ENCODE measurements at places on chromosomes 4 and X.

DNA sequence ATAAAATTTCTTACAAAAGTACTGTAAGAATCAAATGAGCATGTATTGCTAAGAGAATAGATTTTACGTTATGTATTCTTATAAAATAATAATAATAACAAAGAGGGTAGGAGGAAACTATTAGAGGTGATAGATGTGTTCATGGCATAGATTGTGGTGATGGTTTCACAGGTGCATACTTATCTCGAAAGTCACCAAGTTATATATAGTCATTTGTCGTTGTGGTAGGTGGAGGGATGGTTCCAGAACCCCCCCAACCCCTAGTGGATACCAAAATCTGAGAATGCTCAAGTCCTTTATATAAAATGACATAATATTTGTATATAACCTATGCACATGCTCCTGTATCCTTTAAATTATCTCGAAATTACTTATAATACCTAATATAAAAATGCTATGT lies 36.7 kb upstream of the H2AZ1 start:
- DNase-seq = no peak

GRCh38 chrX:40209951-40210617 lies 112.3 kb upstream of the BCOR start:
- DNase-seq = no peak

DNA sequence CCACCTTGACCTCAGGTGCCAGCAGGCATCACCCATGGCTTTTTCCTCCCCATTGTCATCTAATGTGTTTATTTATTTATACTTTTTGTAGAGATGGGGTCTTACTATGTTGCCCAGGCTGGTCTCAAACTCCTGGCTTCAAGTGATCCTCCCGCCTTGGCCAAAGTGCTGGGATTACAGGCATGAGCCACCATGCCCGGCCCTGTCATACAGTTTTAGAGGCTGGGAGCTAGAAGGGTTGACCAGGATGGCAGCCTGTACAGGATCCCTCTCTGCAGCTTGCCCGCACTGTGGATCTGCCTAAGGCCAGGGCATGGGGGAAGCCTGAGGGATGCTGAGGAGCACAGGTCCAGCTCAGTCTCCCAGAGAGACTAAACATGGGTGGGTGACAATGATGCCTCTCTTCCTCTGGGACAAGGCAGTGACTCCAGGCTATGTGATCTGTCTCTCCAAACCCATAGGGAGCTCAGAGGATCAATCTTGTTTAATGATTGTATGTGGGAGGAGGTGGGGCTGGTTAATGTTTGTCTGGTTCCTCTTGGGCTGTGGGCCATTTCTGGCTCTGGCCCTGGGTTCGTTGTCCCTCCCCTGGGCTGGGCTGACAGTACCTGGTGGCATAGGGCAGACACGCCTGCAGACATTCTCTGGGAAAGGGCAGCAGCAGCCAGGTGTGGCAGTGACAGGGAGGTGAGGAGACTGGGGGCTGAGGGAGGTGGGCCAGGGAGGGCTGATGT lies 8.3 kb upstream of the GJB1 start:
- DNase-seq = no peak

GRCh38 chr4:149825336-149825735 lies 9.7 kb upstream of the IQCM start:
- no peak for DNase-seq

- no peak for DNase-seq
Measured at GRCh38 chr4:15295421-15296162, 132.2 kb upstream of the C1QTNF7 start.

DNA sequence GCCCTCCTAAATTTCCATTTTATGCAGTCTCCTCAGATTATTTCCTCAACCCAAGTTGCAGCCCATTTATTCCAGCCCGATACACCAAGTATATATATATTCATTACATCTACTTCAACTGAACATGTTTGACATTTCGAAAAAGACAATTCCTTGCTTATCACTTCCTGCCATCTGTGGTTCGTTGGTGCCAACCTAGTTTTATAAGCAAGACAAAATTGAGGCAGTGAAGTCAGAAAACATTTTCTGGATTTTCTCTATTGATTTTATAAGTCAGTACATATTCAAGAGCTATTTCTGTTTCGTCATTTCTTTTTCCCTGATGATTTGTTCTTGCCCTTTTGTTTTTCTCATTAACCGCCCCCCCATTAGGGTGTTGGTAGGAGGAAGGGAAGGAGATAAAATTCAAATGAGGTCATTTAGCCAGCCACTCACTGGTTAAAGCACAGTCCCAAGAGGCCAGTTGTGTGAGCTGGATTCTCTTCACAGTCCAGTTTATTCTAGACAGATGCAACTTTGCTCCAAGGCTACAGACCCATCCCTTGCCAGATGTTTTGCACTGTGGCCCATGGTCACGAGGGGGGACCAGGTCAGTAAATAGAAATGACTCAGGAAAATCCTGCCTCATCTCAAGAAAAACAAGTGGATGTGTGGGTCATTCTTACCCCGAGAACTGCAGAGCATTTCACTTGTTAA lies 20.3 kb upstream of the VEGFD start:
- DNase-seq = no peak

DNA sequence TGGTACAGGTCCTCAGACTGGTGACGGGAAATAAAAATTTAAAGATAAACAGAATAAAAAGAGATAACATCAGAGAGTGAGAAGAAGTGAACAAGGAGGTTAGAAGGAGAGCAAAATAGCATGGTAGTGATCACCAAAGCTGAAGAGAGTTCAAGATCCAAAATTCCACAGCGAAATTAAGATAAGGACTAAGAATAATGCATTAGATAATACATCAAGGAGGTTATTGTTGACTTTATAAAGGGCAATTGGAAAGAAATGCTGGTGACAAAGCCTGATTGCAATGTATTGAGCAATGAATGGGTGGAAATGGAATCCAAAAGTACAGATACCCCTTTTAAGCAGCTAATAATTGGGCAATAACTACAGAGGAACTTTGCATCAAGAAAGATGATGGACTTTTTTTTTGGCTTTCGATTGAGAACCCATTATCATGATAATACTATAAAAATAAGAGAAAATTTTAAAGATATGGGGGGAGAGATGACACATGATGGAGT lies 101.6 kb upstream of the MAP9 start:
- no peak for DNase-seq

DNA sequence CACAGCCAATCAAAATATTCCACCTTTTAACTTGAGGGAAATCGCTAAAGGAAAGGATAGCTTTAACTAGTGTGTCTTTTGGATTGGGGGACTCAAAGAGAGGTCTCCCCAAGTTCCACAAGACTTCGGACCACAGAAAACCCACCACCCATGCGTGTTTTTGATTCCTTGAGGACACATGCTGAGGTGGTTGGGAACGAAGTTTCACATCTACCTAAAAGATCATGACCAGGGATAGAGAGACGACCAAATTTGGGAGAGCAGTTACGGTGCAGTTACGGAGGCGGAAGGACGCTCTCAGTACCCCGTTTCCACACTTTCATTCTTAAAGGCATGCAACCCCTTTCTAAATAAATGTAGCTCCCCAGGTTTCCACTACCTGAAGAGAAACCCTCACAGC lies 1.1 kb downstream of the PCYT1B start:
- DNase-seq = no peak

GRCh38 chr4:15375667-15376066 lies 52.2 kb upstream of the C1QTNF7 start:
- peak; percentile 19 for DNase-seq

DNA sequence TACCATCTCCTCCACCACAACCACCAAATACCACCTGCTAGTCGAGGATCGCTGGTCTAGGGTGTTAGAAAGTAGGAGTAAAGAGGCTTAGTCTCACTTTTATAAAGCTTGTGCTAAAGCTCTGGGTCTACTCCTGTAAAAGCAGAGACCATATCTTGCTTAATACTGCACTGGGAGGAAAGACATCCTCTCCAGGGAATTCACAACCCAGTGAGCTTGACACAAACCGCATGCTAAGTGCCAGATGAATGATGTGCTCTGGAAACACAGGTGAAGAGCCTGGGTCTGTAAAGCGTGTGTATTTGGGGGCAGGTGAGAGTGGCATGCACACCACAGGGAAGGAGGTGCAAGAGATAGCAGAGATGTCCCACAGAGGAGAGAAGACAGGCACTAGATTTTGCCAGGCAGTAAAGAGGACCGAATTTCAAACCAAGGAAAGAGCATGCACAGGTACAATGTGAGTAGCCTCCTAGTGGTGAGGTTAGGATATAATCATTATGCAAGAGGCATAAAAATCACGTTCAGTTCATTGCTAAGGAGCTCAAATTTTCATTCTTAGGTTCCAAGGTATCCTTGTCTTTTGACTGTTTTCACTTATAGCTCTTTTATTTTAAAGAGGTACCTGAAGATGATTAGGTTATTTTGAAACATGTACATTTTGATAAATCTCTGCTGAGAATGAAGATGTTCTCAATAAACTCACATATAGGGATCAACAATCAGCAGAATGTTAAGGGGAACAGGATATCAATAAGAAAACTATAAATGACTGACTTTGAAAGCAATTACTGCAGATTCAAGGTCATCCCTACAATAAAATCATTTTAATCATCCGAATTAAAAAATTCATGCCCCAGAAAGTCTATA lies 20.7 kb downstream of the TAPT1 start:
- peak; percentile 51 for DNase-seq

DNA sequence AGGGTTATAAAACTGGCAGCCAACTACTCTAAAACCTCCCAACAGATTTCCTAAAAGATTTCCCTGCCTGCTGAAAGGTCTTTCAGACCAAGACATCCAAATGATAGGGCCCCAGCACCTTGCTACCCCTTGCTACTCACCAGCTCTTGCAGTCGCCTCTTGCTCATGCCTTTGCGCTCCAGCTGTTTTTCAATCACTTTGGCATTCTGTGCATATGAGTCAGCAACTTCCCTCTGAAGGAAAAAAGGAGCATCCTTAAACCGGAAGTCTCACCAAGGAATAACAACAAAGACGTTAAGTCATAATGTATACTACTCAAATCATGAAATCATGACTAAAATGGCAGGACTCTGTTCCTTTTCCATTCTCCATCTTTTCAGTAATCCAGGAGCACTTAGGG lies 24.0 kb downstream of the STEEP1 start:
- DNase-seq = no peak

DNA sequence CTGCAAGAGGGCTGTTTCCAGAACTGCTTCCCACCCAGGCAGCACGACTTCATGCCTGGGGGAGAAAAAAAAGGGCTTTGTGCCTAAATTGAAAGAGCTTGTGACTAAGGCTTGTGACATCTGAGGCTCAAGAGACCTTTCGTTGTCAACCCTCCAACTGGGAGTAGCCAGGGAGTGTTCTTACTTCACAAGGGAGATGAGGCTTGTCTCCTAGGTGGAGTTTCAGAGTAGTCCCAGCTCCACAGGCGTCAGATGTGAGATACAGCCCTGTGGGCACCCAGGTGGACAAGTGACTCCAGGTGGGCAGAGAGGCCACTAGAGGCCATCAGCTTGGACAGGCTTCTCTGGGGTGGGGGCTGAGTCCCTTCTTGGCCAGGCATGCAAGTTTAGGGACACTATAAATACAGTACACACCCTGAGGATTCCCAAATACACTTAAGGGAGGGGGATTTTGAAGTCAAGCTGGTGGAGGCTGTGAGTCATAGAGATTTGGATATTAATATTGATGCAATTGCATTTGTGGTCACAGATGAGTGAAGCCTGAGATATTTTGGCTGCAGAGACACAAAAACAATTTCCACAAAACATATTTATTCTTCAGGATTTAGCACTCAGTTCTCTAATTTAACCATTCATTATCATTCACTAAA lies 40.1 kb upstream of the SETD7 start:
- no peak for DNase-seq

GRCh38 chr4:90306810-90307209 lies 179.6 kb downstream of the CCSER1 start:
- DNase-seq = no peak

DNA sequence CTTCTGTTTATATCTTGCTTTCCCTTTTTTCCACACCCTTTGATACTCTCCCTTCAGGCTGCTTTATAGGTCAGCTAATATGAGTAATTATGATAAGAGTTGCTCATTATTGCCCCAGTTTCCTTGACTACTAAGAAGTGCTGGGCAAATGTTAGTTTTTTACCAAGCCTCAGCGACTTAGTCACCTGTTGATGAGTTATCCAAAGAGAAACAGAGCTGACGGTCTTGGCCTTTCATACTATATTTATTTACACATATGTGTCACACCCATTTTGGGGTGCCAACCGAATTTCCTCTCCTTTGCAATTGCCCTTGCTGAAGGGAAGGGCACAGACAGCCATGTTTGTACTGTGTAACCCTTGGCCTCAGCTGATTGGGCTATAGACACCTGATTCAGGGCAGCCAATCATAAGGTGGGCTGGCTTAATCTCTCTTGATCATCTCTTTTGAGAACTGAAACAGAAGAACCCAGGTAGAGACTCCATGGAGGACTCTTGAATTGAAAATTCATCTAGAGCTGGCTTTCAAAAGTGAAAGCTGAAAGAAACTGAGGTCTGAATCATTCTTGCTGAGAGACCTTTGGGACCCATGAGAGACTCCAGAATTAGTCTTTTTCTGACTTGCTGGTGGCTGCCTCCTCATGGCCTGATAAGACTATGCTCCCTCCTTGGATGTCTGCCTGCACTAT lies 111.7 kb upstream of the RPS6KA3 start:
- DNase-seq = no peak

- peak; percentile 48 for DNase-seq
Measured at GRCh38 chrX:104112326-104112951, at the start of gene ZCCHC18. TSS of gene ZCCHC18 (plus strand) at chrX:104112523. CDS start at chrX:104114112, 1,589 bp downstream.

GRCh38 chr4:81355136-81355535 lies 116.6 kb downstream of the RASGEF1B start:
- no peak for DNase-seq

GRCh38 chr4:171812333-171812664 lies 905 bp upstream of the GALNTL6 start:
- DNase-seq = no peak

DNA sequence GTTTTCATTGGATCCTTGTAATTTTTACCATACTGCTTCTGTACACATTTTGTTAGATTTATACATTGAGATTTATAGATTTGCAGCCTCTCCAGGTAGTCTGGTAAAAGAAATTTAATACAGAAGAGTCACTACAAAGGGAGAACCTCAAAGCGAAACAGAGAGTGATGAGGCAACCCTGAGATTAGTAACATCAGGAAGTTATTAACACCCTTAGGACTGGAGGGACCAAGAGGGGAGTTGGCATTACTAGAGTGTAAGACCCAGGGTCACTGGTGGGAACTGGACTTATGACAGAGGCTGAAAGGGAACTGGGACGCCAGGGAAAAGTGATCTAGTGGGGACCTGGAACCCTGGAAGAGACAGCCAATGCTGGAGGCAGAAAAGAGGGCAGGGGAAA lies 20.6 kb upstream of the MAML3 start:
- DNase-seq = no peak

- peak; percentile 13 for DNase-seq
Measured at GRCh38 chr4:26081795-26082498, 167.9 kb downstream of the SMIM20 start.

DNA sequence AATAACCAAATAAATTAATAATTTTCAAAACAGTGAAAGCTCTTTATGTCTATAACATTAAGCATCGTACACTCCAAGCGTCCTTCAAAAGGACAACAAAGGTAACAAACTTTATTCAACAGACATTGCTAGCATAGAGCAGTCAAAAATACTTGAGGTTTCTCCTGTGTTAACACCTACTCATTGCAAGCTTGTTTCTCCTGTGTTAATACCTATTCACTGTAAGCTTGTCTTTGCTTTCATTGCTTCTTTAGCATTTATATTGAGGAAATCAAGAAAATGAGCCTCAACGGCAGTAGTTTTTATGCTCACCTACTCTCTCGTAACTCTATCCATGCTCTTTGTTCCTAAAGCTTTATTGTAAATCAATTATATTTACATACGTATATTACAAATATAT lies 3.5 kb downstream of the SPOCK3 start:
- no peak for DNase-seq
